ENCODE measurements at places on chromosomes 1 and 21.

- DNase-seq = no peak
These were observed 57.2 kb upstream of the LRRC8D start for GRCh38 chr1:89763649-89763986.

GRCh38 chr1:52328615-52329014 lies 37.4 kb downstream of the CC2D1B start:
- DNase-seq = no peak

DNA sequence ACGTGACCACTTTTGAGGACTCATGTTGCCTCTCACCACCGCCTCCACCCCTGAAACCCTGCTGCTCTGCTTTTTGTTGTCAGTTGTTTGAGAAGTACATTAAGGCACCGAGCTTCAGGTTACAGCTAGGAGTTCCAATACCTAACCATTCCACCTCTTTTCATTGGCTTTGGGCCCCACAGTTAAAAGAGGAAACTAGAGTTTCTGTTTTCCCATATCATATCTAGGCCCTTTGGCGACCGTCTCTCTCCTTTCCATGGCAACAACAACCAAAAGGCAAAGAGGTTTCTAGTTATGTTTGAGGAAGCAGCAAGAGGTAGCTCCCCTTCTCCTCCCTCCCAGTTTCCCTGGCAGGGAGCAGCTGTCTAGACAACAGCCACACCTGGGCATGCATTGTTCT lies 5.9 kb downstream of the ANKRD35 start:
- DNase-seq = no peak

DNA sequence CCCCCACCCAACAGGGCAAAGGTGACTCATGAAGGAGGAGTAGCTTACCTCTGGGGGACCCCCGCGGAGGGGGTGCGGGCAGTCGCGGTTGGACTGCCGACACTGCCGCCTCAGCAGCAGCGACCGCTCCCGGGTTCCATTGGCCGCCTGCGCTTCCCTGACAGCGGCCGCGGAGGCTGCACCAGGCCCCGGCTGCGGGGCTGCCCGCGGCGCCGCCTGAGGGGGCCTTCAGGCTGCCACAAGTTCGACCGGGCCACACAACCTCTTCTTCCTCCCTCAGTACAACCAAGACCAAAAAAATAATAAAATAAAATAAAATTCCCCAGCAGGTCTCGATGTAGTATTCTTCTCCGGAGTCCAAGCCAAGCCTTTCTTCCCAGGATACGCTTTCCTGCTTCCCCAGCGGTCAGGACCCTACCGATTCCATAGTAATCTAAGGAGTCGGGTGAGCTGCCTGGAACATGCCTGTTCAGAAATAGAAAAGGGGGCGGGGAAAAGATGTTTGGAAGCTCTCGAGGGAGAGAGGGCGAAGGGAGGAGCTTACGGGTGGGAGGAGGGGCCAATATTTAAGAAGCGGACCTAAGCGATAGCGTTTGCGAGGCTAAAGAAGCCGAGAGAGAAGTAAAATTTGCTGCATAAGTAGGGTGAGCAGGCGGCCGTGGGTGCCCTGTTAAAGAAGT lies at the start of gene PI4KB:
Gene PI4KB (minus strand): TSS at position 194 of the 680 bp plus-strand sequence. CDS start 10,935 bp downstream, outside the sequence.
- peak; percentile 98 for DNase-seq

DNA sequence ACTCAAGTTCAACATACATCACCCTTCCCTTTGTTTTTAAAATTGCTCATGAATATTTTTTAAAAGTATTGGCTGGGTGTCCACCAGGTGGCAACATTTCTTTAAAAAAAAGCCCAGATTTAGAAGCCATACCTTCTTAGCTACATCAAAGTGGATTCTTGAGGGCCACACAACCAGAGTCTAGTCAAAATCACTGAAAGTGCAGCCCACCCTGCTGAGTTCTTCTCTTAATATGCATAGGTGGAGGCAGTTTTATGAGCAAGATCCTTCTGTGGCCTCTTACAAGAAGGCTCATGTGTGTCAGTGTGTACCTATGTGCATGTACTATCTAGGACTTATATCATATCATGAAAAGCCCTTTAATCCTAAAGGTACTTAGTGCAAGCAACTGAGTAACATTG lies 16.9 kb upstream of the GNG12 start:
- peak; percentile 10 for DNase-seq

GRCh38 chr1:236742421-236743160 lies 52.5 kb upstream of the MTR start:
- no peak for DNase-seq

- no peak for DNase-seq
These were observed 87.0 kb downstream of the EIF4G3 start for GRCh38 chr1:21089731-21090130.

GRCh38 chr1:53362270-53362669 lies 34.4 kb upstream of the LRP8 start:
- no peak for DNase-seq

DNA sequence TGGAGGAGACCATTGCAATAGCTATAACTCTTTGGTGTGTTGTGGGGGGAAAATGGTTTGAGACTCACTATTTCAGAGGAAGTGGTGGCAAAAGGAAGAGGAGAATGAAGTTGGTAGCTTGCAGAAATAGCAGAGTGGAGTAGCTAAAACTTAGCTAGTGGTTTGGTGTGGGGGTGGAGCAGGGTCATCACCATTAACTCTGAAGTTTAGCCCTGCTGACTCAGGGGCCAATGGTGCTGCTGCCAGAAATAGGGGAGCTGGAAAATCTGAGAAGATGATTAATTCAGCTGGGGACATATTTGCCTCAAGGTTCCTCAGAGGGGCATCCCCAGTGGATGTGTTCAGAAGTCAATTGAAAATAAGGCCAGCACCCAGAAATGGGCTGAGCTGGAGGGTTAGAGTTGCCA lies 65.4 kb downstream of the RUNX1 start:
- peak; percentile 72 for DNase-seq

GRCh38 chr1:24501371-24502064 lies 1.1 kb upstream of the RCAN3 start:
- DNase-seq = peak; percentile 72

GRCh38 chr1:20376880-20377494 lies 86.3 kb downstream of the VWA5B1 start:
- DNase-seq = peak; percentile 42

- DNase-seq = peak; percentile 91
These were observed 9.1 kb upstream of the SLC19A1 start for GRCh38 chr21:45551316-45551715.

GRCh38 chr21:32237021-32237420 lies 41.8 kb downstream of the MIS18A start:
- DNase-seq = no peak

DNA sequence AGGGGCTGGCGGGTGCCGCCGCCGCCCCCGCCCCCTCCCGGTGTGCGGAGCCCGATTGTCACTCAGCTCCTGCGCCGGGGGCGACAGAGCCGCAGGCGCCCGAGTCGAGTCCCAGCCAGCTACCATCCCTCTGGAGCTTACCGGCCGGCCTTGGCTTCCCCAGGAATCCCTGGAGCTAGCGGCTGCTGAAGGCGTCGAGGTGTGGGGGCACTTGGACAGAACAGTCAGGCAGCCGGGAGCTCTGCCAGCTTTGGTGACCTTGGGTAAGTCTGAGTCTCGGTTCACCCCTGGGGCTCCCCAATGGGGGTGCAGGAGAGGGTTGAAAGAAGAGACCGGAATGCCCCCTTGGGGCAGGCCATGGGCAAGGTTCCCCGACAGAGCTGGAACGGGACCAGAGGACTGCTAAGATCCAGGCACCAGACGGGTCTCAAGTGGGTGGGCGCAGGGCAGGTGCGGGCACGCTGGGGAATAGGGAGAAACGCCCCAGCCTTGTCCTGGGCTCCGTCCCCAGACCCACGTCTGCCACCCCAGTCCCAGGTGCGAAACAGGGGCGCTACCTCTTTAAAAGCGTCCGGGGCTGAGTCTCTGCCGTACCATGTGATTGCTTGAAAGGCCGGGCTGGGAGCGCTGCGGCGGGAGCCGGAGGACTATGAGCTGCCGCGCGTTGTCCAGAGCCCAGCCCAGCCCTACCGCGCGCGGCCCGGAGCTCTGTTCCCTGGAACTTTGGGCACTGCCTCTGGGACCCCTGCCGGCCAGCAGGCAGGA lies at the start of gene ADORA1:
Gene ADORA1 (plus strand): TSS at position 61 of the 765 bp plus-strand sequence. CDS start 1,116 bp downstream, outside the sequence.
- DNase-seq = peak; percentile 23

- peak; percentile 33 for DNase-seq
These were observed 1.1 kb upstream of the ZNF692 start for GRCh38 chr1:248860007-248860406.

DNA sequence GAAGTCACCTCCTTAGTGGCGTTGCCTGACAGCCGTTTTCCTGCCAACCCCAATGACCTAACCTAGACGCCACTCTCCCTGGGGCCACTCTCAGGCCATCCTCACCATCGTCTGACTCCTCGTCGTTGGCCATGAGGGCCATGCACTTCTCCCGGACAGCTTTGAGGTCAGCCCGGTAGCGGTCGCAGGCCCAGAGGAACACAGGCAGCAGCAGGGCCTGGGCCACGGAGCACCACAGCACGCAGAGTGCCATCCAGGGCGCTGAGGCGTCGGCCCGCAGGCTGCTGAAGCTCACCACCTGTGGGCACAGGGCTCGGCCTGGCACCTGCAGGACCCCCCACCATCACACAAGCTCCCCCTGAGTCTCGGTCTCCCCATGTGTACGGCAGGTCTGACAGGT lies 7.3 kb downstream of the HES3 start:
- DNase-seq = no peak

GRCh38 chr21:39014747-39015146 lies 168.5 kb downstream of the PSMG1 start:
- peak; percentile 74 for DNase-seq

DNA sequence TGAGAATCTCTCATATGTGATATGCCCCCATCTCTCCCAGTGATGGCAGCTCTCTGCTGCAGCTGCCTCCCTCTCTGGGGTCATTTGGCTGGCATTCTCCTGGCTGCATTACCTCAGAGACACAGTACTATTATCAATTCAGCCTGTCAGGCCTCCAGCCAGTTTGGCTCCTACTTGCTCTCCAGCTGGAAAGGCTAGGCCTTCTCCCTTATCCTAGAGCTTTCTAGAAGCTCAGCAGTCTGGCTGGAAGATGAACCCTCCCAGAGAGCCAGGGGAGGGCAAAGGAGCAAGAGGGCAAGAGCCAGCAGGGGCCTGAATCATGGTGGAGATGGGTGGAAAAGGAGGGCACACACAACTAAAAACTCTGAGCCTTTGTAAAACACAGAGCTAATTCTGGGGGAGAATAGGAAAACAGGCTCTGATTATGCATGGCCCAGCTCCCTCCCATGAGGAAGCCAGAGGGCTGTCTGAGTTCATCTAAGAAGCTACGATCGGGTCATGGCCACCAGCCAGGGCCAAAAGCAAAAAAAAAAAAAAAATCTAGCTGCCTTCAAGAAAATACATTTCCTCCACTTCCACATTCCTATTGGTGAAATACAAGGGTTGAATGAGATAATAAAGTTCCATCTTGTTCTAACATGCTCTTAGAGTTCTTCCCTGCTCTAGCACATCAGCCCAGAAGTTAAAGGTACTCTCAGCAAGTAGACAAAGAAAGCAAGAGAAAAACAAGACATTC lies 8.8 kb downstream of the LAMB3 start:
- peak; percentile 54 for DNase-seq

DNA sequence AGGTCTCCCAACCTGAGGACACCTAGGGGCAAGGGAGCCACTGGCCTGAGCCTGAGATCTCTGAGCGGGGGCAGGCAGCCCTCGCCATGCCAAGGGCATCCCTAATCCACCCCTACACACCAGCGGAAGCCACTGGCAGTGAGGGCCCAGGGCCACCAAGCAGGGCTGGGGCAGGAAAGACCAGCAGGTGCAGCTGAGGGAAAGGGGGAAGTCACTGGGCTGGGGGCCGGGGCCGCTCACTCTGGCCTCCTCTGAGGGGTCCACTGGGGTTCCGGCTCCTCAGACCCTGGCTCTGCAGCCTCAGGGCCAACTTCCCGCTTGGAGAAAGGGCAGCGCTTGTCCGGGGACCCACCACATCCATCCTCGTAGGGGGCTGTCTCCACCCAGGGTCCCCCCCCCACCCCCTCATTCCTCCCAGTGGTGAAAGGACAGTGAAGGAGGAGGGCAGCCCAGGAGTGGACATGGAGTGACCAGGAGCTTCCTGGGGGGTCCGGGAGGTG lies 42.5 kb upstream of the ACTRT2 start:
- DNase-seq = no peak
